Activated CD4-positive, alpha-beta T cell treated with anti-CD3 and anti-CD28 coated beads for 48 hours (primary cell): ENCODE measurements at places on chromosomes 13 and 19.

GRCh38 chr13:30874561-30874960, 31.5 kb upstream of the MEDAG start:
- no peak for DNase-seq

GRCh38 chr19:49427855-49428546, 2.8 kb downstream of the GFY start:
- peak; percentile 45 for DNase-seq

DNA sequence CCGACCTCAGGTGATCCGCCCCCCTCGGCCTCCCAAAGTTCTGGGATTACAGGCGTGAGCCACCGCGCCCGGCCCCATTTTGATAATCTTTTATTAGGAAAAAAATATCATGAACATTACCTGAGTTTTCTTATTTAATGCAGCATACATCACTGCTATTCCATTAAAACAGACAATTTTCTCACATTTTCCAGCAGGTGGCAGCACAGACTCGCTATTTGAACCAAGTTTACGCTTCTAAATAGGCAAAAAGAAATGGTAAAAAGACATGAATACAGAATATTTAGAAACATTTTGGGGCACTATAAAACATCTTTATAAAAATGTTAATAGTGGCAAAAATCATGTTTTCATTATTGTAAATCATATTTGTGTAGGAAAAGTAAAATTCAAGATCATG, 903.1 kb downstream of the SLITRK6 start:
- peak; percentile 48 for DNase-seq

DNA sequence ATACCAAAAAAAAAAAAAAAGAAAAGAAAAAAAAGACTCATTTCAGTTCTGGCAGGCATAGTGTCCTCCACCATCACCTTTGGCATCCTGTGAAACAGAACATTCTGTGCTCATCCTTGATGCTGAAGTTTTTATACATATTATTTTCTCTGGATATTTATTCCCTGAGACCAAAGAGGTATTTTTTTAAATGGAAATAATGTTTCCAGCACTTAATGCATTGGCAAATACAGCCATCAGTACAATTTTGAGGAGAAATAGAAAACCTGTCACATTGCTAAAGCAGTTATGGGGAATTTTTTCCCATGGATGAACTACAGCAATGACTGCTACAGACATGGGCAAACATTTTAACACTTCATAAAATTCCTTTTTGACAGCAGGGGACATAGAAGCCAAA, 312.4 kb downstream of the DNAJC15 start:
- no peak for DNase-seq

DNA sequence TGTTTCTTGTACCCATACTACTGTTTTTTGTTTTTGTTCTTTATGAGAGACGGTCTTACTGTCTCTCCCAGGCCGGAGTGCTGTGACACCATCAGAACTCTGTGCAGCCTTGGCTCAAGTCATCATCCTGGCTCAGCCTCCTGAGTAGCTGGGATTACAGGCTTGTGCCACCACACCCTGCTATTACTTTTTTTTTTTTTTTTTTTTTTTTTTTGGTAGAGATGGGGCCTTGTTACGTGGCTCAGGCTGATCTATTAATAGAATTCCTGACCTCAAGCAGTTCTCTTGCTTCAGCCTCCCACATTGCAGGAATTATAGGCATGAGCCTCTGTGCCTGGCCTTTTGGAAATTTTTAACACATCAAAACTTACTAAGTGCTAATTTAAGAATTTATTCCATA, 2.9 kb upstream of the ZNF304 start:
- DNase-seq: no peak

DNA sequence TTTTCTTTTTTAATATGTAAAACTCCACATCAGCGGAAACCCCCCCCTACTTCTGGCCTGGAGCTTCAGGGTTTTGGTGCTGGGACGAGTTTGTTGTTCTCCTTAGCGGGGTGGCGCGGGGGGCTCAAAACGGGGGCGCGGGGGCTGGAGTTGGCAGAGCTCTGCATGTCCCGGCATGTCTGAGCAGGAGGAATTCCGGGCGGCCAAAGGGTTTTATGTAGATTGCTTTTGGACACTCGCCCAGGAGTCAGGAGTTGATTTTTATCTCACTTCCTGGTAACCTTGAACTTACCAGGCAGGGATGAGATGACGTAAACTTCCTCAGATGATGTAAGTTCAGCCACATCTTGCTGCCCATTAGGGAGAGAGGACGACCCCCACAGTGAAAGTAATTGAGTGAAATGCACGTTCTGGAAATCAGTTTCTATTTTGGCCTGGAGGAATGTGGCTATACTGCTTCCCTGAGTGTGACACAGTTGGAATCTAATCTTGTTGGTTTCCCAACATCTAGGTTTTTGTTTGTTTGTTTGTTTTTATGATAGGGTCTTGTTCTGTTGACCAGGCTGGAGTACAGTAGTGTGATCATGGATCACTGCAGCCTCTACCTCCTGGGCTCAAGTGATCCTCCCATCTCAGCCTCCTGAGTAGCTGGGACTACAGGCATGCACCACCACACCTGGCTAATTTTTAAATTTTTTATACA, 21.0 kb upstream of the GDF15 start:
- DNase-seq: no peak

DNA sequence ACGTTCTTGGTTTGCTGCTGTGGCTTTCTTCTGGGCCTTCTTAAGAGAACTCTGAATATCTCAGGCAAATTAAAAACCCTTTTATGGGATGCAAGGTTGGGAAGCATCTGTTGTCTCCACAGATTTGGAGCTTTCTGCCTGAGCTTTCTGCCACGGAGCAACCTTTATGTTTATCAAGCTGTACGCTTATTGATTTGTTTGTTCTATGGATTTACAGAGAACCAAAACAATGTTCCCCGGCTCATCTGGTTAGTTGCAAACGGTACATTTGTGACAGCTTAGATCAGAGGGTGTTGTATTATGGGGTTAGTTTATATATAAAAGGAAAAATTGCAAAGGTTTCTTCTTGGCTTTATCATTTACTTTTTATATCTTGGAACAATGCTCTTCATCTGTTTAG, 479.6 kb downstream of the DIAPH3 start:
- no peak for DNase-seq
